ENCODE measurements at places on chromosomes 1 and 21. TPM values are rescaled to one million over a fixed set of nuclear protein-coding genes. Genes with fewer than 3 reads are reported as not detected.

Gene TMEM51
- 38.8 TPM for total RNA-seq

Gene SLC30A10
- not detected for total RNA-seq

Gene MIXL1
- 0.52 TPM for total RNA-seq

DNA sequence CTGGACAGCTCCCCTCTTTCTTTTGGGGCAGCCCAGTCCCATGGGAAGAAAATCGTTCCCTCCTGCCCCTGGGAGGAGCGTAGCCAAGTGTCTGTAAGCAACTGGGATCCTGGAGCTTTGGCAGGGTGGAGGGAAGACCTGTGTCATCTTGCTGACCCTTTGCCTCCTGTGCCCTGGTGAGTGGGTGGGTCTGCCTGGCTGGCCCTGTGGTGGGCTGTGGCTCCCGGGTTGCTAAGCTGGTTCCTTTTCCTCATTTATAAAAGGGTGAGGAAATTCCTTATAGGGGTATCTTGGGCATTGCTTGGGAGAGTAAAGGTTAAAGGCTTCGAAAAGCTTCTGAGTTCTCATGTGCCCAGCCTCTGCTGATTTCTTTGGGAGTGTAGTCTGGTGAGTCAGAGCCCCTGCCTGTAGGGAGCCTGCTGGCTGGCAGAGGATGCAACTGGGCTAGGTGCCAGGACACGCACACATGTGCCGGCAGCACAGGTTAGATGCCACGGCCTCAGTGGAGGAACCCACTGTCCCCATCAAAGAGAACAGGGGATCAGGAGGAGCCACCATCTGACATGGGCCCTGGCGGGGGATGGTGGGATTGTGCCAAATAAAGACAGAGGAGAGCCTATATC is 85.2 kb downstream of the ARHGEF10L start:
- peak; percentile 72 for DNase-seq

DNA sequence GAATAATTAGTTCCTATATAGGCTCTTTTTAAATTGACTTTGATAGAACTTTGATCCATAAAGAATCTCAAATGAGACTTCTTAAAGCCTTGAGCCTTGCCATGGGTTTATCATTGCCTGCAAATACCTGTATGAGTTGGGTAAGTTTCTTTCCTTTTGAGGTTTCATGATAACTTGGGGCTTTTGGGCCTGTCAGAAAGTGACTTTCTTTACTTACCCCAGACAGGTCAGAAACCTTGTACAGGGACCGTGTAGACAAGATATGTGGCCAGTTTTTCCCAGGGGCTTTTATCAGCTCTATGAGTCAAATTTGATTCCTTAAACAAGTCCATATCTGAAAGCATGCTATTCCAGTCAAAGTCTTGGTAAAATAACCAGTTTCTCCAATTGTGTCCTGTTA is 17.3 kb downstream of the KCTD3 start:
- no peak for DNase-seq

All from ureter (tissue), 1 donor.